Hematopoietic multipotent progenitor cell treated with erythropoietin and hydrocortisone succinate and interleukin-3 and kit ligand, for 4 days (in vitro differentiated cells): ENCODE measurements at places on chromosomes 5 and 9.

DNA sequence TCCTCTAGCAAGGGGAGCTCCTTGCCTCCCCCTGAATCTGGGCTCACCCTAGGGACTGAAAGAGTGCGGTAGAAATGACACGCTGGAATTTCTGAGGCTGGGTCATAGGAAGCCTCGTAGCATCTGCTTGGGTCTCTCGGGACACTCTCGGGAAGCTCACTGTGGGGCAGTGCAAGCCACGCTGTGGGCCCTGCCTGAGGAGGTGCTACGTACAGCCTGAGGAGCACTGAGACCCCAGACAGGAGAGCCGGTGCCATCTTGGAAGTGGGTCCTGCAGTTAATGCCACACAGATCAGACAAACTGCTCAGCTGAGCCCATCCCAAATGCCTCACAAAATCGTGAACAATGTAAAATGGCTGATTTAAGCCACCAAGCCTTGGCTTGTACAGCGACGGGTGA is 1.8 kb downstream of the MRPL36 start:
- no peak for DNase-seq

DNA sequence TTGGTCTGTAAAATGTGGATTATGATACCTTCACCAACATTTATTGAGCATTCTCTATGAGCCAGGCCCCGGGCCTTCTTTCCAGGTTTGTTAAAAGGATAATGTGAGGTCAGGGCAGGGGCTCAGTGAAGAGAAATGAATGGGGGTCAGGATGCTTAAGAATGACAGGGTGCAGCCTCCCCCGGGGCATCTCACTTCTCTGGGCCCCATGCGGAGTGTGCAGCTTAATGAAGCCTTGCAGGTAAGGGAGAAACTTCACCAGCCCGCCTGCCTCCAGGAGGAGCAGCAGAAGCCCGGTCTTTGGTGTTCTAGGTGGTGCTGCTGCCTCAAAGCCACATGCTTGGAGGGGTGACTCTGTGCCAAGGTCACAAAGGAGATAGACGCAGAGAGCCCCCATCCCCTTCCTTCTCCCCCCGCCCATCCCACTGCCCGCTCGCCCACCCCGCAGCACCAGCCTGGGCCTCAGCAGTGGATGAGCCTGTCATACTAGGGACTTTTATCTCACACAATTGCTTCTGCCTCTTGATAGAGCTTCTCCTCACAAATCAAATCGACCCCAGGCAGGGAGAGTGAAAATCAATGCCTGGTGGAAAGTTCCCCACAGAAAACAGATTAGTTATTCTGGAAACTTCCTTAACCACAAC is 244.8 kb downstream of the PBX3 start:
- no peak for DNase-seq

GRCh38 chr9:93057042-93057702 is 1.3 kb upstream of the SUSD3 start:
- no peak for DNase-seq

DNA sequence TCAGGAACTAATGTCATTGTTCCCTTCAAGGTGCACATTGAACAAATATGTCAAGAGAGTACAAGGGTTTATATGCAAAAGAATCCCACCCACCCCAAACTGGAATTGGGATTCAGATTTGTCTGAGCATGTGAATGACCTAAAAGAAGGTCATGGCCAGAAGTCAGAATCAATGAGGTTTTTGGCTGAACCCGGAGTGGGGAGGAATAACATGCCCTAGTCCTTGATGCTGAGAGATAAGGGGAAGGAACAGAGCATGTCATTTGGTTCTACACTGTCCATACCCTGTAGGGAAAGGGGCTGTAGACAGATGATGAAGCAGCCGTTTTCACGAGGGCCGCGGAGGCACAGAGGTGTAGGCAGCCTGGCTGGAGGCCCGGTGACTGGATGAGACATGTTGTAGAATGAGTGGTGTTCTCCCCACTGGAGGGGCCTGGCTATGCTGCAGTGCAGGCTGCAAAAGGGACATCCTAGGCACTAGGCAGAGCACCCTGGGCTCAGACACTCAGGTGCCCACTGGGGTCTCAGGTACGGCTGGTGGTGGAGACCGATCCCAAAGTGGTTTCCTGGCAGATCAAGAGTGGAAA is 65.9 kb downstream of the ZFAND5 start:
- DNase-seq = no peak

- no peak for DNase-seq
These were observed 443.9 kb downstream of the ZNF608 start for GRCh38 chr5:124302533-124302932.

GRCh38 chr9:92467041-92467440 is 15.3 kb downstream of the ASPN start:
- DNase-seq = no peak

DNA sequence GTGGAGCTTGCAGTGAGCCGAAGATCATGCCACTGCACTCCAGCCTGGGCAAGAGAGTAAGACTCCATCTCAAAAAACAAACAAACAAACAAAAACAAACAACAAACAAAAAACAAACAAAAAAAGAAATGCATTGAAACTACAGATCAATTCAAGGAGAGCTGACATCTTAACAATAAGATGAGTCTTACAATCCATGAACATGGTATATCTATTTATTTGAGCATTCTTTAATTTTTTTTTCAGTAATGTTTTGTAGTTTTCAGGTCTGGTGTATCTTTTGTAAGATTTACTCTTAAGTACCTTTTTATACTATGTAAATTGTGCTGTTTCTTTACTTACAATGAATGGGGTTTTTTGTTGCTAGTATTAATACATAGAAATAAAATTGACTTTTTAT is 140.1 kb upstream of the DAPK1 start:
- no peak for DNase-seq

DNA sequence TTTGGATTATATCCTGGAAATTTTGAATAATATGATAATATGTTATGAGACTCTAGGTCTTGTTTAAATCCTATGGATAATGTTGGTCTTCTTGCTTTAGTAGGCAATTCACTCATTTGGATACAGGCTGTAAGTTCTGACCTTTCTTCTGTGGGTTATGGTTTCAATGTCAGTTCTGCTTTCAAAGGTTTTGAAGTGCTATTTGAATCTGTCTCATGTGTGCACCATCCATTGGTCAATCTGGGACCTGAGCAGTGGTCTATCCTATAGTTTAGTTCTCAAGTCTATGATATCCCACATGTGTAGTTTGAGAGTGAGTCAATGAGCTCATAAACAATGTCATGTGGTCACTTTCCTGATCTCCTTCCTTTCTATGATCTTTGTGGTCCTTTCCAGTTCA is 94.4 kb downstream of the RMI1 start:
- DNase-seq = no peak
